ENCODE measurements at places on chromosomes 13 and 19. TPM values are rescaled to one million over a fixed set of nuclear protein-coding genes. Genes with fewer than 3 reads are reported as not detected.

APBA3 gene
- total RNA-seq: 24.7 TPM

ATP7B gene
- 5.9 TPM for total RNA-seq

OR7D4 gene
- not detected for total RNA-seq

LILRA1 gene
- 13.5 TPM for total RNA-seq

All from left lung (tissue), 14 donors.